K562 (cell line): ENCODE measurements at places on chromosomes 12 and 14. TPM values are rescaled to one million over a fixed set of nuclear protein-coding genes. Genes with fewer than 3 reads are reported as not detected.

DNA sequence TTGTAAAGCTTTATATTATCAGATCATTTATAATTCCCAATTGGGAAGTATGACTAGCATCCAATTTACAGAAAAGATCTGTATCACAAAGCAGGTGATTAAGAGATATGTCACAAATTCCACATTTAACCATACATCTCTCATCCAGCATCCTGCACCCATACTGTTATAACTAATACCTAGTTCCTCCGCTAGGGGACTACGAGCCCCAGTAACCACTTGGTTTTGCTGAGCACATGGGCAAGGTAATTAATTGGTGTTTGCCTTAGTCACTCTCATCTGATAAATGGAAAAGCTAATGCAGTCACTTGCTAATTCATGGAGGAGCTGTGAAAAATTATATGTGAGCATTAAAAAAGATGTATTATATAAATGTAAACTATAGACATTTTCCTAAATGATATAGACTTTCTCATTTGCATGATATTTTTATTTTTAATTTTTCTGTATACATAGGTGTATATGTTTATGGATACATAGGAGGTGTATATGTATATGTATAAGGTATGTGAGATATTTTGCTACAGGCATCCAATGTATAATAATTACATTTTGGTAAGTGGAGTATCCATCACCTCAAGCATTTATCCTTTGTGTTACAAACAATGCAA, 1031.8 kb downstream of the GALC start:
- DNase-seq, result peak; percentile 17

DNA sequence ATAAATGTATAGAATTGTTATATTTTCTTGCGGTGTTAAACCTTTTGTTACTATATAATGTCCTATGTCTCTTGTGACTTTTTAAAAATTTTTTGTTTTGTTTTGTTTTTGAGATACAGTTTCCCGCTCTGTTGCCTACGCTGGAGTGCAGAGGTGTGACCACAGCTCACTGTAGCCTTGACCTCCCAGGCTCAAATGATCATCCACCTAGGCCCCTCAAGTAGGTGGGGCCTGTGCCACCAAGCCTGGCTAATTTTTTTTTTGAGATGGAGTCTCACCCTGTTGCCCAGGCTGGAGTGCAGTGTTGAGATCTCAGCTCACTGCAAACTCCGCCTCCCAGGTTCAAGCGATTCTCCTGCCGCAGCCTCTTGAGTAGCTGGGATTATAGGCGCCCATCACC, 26.5 kb upstream of the RCOR1 start:
- DNase-seq, result no peak

KRT3 gene
- total RNA-seq, result not detected in 2 replicates

DNA sequence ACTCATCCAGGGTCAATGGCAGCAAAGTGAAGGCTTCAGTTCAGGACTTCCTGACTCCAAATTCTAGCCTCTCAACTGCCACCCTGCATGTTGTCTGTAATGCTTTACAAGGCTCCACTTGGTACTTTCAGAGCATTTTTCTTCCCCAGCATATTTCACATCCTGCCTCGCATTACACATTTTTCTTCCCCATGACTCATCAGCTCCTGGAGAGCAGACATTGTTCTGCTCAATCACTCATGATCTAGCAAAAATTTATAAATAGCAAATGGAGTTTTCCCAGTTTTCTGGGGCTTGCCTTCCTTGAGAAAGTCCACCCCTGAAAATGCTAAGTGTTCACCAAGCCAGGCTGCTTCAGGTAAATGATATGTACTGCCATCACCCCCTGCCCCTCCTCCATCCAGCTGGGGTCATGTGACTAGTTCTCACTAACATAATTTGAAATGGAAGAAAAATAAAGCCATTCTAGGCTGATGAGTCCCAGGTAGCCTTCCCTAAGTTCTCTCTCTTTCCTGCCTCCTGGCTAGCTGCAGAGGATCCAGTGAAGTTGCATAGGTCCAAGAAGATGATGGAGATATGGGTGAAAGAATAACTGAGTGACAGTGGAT, 69.4 kb downstream of the ARMH4 start:
- peak; percentile 4 for DNase-seq

- no peak for DNase-seq
Observed at GRCh38 chr12:12976366-12976765, 23.7 kb downstream of the HEBP1 start.

DNA sequence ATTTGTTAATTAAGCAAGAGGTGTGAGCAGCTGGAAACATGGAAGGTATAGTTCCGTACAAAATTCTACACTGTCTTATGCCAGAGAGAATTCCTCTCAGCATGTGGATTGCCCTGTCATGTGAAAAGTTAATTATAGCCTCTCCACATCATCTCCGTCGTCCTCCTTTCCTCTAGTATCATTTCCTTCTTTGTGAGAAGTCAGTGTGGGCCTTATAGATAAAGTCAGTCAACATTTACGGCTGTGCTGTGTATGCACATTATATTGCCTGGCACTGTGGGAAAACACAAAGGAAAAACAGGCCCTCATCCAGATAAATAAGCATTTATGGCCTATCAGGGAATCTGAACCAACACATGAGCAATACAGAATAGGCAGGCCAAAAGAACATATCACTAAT, 236.6 kb downstream of the SEC23A start:
- no peak for DNase-seq

DNA sequence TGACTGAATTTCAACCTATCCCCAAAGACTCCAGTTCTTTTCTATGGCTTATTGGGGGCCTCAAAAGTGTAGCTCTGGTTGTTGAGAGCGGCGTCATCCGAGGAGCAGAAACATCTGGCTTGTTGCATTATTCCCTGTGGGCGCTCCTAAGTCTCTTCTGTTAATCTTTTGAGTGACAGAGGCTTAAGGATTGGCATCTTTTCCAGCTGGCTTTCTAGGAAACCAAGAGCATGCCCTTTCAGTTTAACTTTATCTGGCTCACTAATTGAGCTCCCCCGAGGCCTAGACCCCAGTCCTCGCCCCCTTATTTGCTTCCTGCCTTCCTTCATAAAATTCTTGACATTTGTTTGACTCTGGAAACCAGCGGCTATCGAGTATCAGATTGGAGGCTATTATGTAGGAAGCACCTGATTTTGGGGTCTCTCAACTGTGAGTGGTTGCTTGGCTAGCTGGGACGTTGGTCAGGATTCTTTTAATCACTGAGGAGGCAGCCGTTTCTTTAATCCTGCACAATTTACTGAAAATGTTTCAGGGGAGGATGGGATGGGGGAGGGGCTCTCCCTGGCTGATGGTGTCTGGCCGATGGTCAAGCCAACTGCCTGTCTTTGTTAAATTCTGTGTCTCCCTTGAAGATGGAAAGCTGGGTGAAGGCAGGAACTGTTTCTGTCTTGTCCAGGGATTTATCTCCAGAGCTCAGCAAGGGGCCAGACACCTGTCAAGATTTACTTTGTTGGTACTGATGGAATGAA, 3.1 kb downstream of the SMOC1 start:
- DNase-seq, result no peak

DNA sequence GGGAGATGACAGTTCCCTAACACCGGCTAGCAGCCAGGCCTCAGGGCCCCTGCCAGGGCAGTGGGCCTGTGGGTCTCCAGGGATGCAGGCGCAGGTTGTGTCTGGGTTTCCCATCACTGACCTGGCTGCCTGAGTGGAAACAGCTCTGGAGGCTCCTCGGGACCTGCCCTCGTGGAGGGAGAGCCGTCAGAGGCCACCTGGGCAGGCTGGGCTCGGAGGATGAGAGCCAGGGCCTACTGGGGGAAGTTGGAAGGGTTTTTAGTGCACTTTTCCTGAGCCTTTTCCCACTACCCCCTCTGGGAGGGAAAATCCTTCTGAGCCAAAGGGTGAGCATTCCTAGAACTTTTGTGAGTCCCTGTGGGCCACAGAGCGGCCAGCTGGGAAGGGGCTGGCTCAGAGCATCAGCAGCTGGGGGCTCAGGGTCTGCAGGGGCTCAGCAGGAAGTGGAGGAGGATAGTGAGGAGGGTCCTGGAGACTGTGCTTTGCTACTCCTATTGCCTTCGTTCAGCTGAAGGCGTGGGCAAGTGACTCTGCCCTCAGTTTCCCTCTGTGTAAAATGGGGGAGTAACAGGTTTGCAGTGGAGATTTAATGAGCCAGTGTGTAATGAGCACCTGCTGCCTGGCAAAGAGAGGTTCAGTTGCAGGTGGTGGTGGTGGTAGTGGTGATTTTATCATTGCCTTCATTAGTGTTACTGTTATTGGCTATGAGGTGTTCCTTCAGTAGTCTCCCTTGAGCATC, 1.8 kb downstream of the SH2B3 start:
- no peak for DNase-seq

- no peak for DNase-seq
Observed at GRCh38 chr14:69493791-69494190, 9.3 kb downstream of the PLEKHD1 start.

GRCh38 chr14:85587151-85587711, 57.3 kb downstream of the FLRT2 start:
- DNase-seq, result no peak

DNA sequence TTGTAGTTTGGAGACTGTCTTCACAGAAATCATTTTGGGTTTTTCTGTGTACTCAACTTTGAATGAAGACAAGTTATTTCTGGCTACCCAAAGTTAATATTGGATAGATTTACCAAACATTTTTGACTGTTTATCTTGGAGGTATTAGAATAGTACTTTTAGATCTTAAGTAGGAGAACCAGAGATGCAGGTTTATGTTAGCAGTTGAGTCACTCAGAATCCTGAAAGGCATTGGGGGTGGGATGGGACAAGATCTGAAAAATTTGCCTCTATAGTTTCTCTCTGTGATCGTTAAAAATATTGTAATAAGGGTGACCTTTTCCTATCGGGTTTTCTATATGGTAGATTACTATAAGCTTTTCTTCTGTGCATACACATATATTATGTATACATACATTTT, 112.3 kb downstream of the TTC6 start:
- DNase-seq, result no peak

DNA sequence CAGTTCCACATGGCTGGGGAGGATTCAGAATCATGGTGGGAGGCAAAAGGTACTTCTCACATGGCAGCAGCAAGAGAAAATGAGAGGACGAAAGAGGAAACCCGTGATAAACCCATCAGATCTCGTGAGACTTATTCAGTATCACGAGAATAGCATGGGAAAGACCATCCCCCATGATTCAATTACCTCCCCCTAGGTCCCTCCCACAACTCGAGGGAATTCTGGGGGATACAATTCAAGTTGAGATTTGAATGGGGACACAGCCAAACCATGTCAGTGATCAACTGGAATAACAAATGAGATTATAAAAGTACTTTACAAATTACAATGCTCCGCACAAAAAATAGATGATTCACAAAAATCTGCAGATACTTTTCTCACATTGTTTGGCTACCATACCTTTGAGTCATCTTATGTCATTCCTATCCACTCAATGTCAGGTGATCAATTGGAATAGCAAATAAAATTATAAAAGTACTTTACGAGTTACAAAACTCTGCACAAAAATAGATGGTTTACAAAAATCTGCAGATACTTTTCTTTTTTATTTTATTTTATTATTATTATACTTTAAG, 338.9 kb downstream of the C12orf50 start:
- no peak for DNase-seq

DNA sequence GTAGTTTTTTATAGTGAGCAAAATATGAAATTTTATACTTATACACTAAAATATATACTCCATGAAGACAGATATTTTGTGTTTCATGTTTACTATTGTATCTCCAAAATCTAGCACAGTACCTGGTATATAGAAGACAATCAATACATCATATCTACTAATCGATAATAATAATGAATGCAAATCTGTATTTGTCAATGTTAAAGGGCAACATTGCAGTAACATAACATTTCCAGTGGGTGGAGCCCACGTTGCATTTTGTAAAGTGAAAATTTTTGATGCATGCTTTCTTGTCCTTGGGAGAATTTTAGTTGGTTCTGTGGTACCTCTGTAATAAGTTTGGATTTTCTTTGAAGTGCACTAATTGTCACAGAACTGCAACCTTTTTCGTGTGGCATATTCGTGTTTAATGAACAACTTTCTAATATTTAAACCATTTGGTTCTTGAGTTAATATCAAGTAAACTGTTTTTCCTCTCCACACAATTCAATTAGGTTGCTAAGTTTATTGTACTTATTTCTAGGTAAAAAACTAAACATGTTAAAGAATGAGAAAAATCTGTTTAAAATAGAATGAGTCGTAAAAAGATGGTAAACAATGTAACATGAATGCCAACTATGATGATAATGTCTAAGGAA, 47.4 kb downstream of the AVPR1A start:
- DNase-seq, result peak; percentile 9

GRCh38 chr12:116977465-116978380, 67.0 kb downstream of the FBXW8 start:
- no peak for DNase-seq

DNA sequence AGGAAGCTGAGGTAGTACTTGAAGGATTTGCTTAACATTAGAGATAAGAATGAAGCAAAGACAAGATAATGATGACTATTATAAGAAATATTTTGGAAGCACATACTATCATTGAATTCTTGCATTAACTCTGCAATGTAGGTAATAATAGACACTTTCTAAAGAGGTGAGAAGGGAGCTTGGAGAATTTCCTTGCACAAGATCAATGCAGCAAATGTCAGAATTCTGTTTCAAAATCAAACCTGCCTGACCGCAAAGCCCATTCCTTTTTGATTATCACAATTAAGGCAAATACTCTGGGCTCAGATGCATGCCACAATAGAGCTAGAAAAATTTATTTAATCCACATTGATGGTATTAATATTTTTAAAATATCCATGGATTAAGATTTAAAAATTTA, 50.4 kb upstream of the RIC8B start:
- no peak for DNase-seq

KRT74 gene
- not detected in 2 replicates for total RNA-seq

DNA sequence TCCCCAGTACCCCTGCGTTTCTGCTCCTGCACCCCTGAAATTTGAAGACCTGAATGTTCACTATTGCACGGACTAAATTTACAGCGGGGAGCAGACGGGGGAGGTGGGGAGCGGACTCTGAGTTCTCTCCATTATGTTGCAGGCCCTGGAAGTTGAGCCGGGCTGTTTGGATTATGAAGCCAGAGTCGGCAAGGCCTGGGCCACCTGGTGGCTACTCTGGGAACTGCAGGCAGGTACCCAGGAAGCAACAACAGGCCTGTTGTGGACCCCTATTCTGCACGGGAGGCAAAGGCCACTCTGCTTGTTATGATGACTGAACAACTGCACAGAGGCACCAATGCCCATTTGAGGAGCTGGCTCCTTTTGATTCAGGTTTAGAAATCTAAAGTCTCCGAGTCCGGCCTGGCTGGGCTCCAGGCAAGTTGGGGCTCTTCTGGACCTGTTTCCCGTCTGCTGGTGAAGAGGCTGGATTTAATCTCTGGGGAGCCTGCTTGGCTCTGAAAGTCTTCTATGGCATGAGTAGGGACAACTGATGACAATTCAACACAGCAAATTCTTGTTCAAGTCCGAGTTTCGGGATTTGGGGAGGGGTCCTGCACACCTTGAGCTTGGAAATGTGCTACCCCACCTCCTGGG, 34.1 kb upstream of the FAM181A start:
- peak; percentile 58 for DNase-seq
